ENCODE measurements at places on chromosomes 16 and 17.

DNA sequence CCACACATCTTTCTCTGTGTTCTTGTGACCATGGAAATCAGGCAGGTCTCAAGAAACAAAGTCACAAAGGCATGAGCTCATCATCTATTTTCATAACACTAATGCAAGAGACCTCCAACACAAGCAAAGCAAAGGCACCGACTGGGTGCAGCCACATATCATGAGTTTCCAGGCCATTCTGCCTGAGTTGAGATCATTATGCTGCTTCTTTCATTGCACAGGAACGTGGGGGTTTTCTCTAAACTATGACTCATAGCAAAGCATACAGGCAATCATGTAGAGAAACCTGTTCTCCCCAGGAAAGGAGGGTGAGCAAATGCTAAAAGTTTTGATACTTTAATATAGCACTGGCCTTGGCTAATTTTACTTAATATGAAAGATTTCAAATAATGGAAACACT, 60.7 kb downstream of the GRIN2A start:
- DNase-seq = peak; percentile 13

DNA sequence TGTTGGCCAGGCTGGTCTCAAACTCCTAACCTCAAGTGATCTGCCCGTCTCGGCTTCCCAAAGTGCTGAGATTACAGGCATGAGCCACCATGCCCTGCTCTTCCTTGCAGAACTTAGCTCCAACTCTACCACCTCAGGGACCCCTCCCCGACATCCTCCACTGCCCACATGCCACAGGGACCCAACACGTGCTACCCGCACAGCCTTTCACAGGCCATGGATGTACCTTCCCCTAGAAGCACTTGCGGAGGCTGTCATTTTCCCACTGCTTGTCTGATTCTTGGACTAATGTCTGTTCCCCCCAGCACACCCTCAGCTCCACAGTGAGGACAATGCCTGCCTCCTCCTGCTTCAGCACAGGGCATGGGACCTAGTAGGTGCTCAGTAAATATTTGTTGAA, 147.4 kb downstream of the ZNF423 start:
- DNase-seq = no peak

- no peak for DNase-seq
Measured at GRCh38 chr16:48580925-48581500, 29.0 kb downstream of the N4BP1 start.

- DNase-seq = peak; percentile 66
Measured at GRCh38 chr16:70407811-70408274, 31.1 kb downstream of the ST3GAL2 start.

GRCh38 chr17:1908699-1909309, 79.0 kb downstream of the RPA1 start:
- peak; percentile 93 for DNase-seq

- DNase-seq = no peak
Measured at GRCh38 chr17:36851250-36851649, 86.0 kb upstream of the LHX1 start.

GRCh38 chr17:82519971-82520903, 705 bp downstream of the FOXK2 start:
- DNase-seq = peak; percentile 73

All from eye (tissue), 1 donor.